ENCODE measurements at places on chromosomes 4 and X.
A peak's percentile ranks its signal among the peaks of the same experiment; 100 is the strongest.

DNA sequence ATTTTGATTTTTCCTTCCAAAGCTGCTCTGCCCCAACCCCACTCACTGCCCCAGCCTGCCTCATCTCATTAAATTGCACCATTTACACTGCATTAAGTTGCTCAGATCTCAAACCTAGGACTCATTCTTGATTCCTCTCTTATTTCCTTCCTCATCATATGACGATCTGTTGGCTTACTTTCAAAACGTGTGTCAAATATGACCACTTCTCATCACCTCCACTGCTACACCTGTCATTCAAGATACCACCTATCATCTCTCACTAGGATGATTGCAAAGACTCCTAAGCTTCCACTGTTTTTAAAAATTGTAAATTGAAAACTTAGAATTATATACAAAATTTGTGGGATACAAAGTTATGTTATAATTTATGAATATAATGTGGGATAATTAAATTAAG is 147.1 kb downstream of the DCK start:
- DNase-seq = no peak
- no peak overlapping the region for H3K27ac ChIP-seq
- no peaks in the 10 kb centered on the region for H3K4me1 ChIP-seq
- H3K36me3 ChIP-seq = no peaks in the 10 kb centered on the region
- no peak overlapping the region for H3K4me3 ChIP-seq

DNA sequence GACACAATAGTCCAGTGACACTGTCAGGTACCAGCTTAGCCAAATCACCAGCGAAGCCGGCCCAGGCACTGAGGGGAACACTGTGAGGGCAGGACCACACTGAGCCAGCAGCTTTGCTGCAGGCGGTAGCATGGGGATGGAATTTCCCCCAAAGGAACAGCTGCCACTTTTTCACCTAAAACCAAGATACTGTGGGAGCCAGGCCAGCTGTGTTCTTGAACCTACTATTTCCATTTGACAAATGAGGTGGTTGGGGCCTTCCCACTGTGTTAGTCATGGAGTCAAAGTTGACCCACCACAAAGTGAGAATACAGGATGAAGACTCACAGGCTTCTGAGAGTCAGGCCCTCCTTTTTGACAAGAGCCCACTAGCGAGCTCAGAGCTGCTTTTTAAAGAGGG is 70.7 kb upstream of the SH3RF1 start:
- H3K27me3 ChIP-seq = no peaks in the 10 kb centered on the region
- H3K27ac ChIP-seq = no peak overlapping the region
- H3K4me3 ChIP-seq = no peak overlapping the region
- no peaks in the 10 kb centered on the region for H3K36me3 ChIP-seq
- DNase-seq = no peak
- no peaks in the 10 kb centered on the region for H3K4me1 ChIP-seq

DNA sequence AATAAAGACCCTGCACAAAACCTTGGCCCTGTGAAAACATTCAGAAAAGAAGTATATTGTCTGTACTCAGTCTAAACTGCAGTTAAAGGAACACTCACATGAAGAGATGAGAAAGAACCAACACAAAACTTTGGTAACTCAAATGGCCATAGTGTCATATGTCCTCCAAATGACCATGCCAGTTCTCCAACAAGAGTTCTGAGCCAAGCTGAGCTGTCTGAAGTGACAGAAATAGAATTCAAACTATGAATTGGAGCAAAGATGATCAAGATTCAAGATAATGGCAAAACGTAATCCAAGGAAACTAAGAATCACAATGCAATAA is 739.3 kb upstream of the NDST4 start:
- no peak overlapping the region for H3K27ac ChIP-seq
- no peak for DNase-seq
- H3K4me1 ChIP-seq = no peaks in the 10 kb centered on the region
- H3K36me3 ChIP-seq = no peaks in the 10 kb centered on the region
- no peaks in the 10 kb centered on the region for H3K27me3 ChIP-seq

DNA sequence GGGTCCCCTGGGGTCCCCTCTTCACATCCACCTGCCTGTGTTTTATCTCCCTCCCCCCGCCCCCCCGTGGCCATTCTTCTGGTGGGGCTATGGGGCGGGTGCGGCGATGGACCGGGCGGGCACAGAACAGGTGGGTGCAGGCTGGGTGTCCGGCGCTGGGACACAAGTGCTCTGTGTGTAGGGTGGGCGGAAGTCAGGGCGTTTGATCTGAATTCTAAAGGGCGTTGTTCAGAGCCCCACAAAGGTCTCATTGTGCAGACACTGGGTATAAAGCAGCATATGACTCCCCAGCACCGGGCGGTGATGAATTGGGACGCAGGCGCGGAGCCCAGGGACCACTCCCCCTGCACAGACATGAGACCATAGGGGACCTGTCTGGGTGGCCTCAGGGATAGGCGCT is at the start of gene GJB1:
Gene GJB1, plus strand, starts transcription at position 296 of the 400 bp plus-strand sequence. CDS start 484 bp downstream, outside the sequence.
- no peak within 1 kb of the TSS for H3K4me3 ChIP-seq
- no peak for DNase-seq
- no peaks in the 10 kb centered on the region for H3K4me1 ChIP-seq
- no peak within 1 kb of the TSS for H3K27ac ChIP-seq
- no peaks in the 10 kb centered on the region for H3K36me3 ChIP-seq

DNA sequence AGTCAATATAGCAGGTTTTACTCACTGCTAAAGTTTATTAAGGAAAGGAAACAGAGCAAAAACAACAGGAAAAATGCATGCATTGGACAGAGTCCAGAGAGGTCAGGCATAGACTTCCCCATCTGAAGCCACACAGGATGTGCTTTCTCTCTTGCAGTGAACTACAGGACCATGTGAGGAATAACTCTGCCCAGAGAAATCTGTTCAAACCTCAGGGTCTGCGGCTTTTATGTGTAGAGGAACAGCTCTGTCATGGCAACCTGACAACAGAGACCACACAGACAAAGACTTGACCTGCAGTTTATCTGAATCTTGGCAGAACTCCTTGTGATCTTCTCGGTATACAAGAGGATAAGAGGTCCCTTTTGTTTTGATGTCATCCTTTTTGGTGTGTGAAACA is 46.3 kb upstream of the LONRF3 start:
- H3K27ac ChIP-seq = no peak overlapping the region
- no peak for DNase-seq
- no peak overlapping the region for H3K4me3 ChIP-seq
- no peaks in the 10 kb centered on the region for H3K4me1 ChIP-seq
- no peaks in the 10 kb centered on the region for H3K27me3 ChIP-seq

DNA sequence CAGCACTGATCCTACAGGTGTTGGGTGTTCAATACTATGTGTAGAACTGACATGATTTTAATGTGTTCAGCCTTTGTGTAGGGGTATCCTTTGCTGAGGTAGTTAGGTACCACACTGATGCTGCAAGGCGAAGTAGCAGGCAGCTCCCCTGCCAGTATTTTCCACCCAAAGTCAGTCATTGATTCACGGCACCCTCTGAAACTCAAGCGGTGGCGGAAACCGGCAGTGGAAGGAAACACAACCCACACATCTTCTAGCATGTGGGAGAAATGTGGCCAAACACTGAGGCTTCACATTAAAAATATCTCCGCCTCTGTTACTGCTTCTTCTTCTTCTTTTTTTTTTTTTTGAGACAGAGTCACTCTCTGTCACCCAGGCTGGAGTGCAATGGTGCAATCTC is 126.3 kb downstream of the AASDH start:
- H3K27me3 ChIP-seq = no peaks in the 10 kb centered on the region
- DNase-seq = no peak
- no peaks in the 10 kb centered on the region for H3K4me1 ChIP-seq
- no peak overlapping the region for H3K27ac ChIP-seq
- no peaks in the 10 kb centered on the region for H3K36me3 ChIP-seq

DNA sequence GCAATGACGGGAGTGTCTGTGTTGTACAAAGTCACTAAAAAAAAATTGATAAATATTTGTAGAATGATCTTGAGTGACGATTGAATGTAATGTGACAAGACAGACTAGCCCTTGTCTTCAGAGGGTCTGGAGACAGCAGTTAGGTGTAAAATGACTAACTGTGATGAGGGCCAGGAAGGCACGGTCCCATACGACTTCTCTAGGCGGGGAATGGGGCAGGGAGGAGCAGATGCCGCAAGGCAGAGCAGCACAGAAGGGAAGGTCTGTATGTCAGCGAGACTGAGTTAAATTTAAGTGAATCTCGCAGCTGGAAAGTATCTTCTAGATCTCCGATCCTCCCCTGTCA is 405 bp downstream of the CENPE start:
- H3K36me3 ChIP-seq = no peaks in the 10 kb centered on the region
- peak overlapping the region; percentile 78 for H3K4me3 ChIP-seq
- DNase-seq = no peak

DNA sequence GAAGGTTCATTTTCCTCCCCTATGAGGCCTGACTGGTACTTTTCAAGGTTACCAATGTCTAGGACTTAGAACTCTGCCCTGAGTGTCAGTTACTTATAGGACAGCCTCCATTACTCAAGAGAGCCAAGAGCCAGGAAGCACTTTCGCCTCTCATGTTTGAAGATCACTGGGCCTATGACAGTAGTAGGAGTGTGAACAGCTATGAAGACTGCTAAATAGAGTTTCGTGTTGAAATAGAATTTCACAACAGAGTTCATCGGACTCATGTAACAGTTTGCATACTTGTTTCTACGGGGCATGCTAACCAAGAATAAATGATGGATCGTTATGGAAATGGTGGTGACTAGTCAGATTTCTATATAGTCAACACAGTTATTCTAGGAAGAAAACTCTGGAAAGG is 97.8 kb upstream of the GPC4 start:
- H3K27me3 ChIP-seq = no peaks in the 10 kb centered on the region
- no peak for DNase-seq
- H3K36me3 ChIP-seq = no peaks in the 10 kb centered on the region
- H3K27ac ChIP-seq = no peak overlapping the region
- H3K4me1 ChIP-seq = no peaks in the 10 kb centered on the region

- H3K27ac ChIP-seq = peak overlapping the region; percentile 30
- no peak for DNase-seq
- H3K4me1 ChIP-seq = peaks cover 57% of the 10 kb centered on the region
- no peak overlapping the region for H3K4me3 ChIP-seq
Observed at GRCh38 chr4:41204400-41204978, 9.9 kb downstream of the APBB2 start.

DNA sequence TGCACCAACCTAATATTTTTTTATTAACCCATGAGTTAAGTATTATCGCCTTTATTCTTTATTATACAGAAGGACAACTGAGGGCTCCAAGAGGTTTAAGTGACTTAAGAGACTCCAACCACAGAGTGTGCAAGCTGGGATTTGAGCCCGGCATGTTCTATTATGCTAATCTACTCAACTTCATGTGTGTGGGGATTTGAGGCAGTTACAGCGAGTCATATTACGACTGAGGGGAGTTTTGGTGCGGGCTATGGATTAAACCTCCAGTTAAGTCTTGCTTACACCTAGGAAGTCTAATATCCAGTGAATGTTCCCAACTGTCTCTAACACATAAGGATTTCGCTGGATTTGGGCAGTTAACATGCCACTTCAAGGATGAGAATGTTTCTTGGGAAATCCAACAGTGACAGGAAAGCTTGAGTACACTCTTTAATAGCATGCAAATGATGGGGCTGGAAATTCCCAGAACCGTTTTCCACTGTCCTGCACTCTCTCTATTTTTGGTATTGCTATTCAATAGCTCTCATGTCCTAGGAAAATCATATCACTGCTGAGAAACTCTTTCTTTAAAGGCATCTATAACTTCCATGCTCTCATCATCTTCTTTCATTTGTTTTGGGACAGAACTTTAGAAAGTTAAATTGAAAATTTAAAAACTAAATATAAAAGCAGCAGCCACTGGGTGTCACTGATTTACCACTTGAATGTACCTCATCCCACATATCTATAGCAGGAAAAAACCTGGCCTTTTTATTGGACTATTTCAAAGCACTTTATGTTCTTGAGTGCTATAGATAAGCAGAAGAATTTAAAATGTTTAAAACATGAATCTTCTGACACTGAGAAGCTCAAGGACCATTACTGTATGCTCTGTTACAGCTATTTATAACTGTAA is 165.1 kb upstream of the TTC29 start:
- H3K4me1 ChIP-seq = no peaks in the 10 kb centered on the region
- H3K36me3 ChIP-seq = no peaks in the 10 kb centered on the region
- DNase-seq = no peak
- no peak overlapping the region for H3K4me3 ChIP-seq
- no peak overlapping the region for H3K27ac ChIP-seq

GRCh38 chr4:15349531-15349935 is 78.3 kb upstream of the C1QTNF7 start:
- no peak for DNase-seq
- H3K36me3 ChIP-seq = no peaks in the 10 kb centered on the region
- H3K27me3 ChIP-seq = no peaks in the 10 kb centered on the region
- no peaks in the 10 kb centered on the region for H3K4me1 ChIP-seq
- no peak overlapping the region for H3K27ac ChIP-seq

GRCh38 chrX:49844611-49845010 is 15.5 kb downstream of the PAGE4 start:
- no peaks in the 10 kb centered on the region for H3K27me3 ChIP-seq
- no peak for DNase-seq
- no peak overlapping the region for H3K4me3 ChIP-seq
- no peak overlapping the region for H3K27ac ChIP-seq

DNA sequence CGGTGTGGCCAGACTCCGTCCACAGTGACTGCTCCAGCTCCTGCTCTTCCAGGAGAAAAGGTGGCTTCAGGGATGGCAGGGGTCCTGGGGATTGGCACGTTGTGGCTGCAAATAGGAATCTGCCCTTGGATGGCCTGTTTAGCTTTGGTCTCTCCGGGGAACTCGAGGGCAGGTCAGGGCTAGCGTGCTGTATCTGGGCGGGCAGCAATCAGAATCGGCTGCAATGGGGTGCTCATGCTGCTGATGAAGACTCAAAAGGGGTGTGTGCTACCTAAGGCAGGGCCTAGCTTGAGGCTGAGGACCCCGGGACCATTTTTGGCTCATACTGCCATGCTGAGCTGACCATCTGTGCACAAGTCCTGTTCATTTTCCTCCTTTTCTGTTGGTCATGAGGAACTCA is 51.3 kb downstream of the RGS12 start:
- no peak overlapping the region for H3K27ac ChIP-seq
- DNase-seq = no peak
- no peak overlapping the region for H3K4me3 ChIP-seq
- no peaks in the 10 kb centered on the region for H3K36me3 ChIP-seq
- no peaks in the 10 kb centered on the region for H3K4me1 ChIP-seq

GRCh38 chrX:132671229-132671641 is 182.4 kb upstream of the MBNL3 start:
- no peaks in the 10 kb centered on the region for H3K4me1 ChIP-seq
- H3K4me3 ChIP-seq = no peak overlapping the region
- no peak overlapping the region for H3K27ac ChIP-seq
- no peak for DNase-seq
- H3K27me3 ChIP-seq = no peaks in the 10 kb centered on the region

DNA sequence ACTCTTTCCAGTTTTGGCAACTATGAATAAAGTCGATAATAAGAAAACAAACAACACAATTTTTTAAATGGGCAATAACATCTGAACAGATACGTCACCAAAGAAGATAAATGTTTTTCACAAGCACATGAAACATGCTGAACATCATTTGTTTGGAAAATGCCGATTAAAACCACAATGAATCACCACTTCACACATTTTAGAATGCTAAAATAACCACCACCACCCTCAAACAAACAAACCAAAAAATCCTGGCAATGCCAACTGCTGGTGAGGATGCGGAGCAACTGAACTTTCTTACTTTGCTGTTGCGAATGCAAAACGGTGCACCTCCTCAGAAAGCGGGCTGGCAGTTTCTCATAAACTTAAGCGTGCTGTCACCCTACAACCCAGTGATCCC is 115.9 kb downstream of the NSUN7 start:
- DNase-seq = no peak
- peaks cover 20% of the 10 kb centered on the region for H3K36me3 ChIP-seq
- H3K4me3 ChIP-seq = no peak overlapping the region
- no peaks in the 10 kb centered on the region for H3K27me3 ChIP-seq
- no peak overlapping the region for H3K27ac ChIP-seq

- no peak for DNase-seq
- no peaks in the 10 kb centered on the region for H3K36me3 ChIP-seq
- H3K4me3 ChIP-seq = no peak overlapping the region
- H3K27ac ChIP-seq = no peak overlapping the region
- no peaks in the 10 kb centered on the region for H3K4me1 ChIP-seq
Observed at GRCh38 chrX:130665263-130665662, 237.7 kb downstream of the ENOX2 start.

All from tibial artery (tissue), 4 donors.